T-cell (primary cell): ENCODE measurements at places on chromosomes 11 and 22.

DNA sequence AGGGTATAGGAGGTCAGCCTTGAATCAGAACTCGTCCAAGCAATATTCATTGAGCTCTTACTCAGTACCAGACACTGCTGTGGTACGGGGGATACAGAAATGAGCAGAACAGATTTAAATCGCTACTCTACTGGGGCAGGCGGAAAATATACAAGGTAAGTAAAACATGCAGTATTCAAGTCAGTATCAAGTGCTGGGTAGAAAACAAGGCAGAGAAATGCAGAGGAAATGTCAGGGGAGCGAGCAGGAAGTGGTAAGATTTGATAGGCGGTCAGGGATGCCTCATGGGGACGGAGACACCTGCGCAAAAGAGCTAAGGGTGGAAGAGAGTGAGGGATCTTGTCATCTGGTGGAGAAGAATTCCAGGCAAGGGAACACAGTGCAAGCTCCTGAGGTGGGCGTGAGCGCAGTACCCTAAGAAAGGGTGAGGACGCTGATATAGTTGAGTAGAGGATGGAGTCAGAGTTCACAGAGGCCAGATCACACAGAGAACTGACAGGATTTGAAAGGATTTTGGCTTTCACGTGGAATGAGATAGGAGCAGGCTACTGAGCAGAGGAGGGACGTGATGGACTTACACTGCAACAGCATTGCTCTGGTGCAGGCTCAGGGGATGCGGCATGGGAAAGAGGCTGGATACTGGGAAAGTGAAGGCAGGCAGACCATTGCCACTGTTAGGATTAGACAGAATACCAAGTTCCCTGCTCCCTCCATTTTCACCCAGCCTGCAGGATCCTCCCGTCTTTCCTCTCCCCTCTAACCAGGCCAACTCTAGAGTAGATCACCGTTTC lies 35.8 kb downstream of the SC5D start:
- peak; percentile 24 for DNase-seq

DNA sequence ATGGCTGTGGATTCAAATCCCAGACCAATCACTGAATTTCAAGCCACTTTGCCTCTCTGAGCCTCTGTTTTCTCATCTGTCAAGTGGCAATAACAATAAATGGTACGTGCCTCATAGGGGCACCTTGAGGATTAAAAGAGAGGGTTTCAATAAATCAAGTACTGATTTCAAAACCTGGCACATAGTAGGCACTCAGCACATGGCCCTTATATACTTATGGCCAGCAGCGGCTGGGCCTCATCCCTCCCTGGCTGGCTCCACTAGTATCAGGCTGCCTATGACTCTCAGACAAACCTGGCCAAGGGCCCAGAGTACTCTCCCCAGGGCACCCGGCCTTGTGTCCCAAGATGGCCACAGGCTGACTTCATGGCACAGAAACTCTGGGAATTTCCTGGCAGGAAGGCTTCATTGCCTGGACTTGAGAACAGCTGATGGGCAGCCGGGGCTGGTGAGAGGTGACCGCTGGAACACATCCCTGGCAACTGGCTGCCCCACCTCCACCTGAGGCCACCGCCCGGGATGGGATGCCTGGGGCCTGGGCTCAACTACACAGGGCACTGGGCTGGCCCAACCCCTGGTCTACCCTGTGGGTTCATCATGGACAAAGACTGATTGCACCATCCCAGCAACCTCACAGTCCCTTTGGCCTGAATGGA lies 3.4 kb downstream of the FADS3 start:
- DNase-seq = no peak

DNA sequence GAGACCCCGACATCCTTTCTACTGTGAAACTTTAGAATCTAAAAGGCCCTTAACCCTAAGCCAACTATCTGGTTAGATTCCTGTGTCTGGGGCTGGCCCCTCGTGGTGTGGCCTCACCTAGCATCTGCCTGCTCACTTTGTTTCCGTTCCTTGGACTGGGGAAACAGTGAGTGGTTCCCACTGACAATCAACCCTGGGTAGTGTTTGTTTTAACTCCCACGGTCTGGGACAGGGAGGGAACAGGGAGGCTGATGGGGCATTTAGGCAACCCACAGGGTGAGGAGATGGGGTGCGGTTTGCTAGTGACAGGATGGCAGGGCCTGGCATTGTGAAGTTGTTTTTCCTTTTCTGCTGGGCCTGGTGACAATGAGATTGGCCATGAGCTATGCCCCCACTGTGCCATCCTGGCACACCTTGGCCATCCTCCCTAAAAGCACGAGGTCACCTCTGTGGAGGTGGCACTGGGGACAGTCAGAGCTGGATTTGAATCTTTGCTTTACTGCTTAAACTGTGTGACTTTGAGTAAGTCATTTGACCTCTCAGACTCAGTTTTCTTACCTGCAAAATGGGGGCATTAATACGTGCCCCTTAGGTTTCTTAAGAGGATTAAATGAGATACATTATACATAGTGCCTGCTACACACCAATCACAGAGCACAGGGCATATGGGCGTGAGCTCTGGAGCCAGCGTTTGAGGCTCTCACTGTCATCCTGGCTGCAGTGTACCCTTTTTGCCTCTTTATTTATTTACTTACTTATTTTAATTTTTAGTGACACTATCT lies 31.4 kb downstream of the CHRDL2 start:
- no peak for DNase-seq

GRCh38 chr22:48842976-48843375 lies 984.7 kb downstream of the BRD1 start:
- DNase-seq = no peak

- no peak for DNase-seq
These were observed 38.1 kb upstream of the LDLRAD3 start for GRCh38 chr11:35905646-35906276.

- DNase-seq = no peak
These were observed 98.0 kb upstream of the THY1 start for GRCh38 chr11:119520966-119521365.

- DNase-seq = no peak
These were observed 37.1 kb downstream of the SVIP start for GRCh38 chr11:22792497-22792896.

DNA sequence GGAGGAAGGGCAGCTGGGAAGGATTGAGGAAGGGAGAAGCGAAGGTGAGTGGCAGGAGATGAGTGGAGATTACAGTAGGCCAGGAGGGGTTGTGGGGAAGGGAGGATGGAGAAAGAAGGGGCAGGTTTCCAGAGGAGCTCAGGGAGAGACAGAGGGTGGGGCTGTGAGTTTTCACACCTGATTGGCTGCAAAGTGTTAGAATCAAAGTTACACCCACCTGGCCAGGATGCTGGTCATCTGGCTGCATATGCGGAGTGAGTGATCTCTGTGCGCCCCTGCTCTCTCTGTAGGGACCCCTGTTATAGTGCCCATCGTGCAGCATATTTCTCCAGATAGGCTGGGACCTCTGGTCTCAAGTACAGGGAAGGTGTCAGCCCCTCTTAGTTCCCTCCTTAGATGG lies 18.3 kb downstream of the AMPD3 start:
- no peak for DNase-seq

DNA sequence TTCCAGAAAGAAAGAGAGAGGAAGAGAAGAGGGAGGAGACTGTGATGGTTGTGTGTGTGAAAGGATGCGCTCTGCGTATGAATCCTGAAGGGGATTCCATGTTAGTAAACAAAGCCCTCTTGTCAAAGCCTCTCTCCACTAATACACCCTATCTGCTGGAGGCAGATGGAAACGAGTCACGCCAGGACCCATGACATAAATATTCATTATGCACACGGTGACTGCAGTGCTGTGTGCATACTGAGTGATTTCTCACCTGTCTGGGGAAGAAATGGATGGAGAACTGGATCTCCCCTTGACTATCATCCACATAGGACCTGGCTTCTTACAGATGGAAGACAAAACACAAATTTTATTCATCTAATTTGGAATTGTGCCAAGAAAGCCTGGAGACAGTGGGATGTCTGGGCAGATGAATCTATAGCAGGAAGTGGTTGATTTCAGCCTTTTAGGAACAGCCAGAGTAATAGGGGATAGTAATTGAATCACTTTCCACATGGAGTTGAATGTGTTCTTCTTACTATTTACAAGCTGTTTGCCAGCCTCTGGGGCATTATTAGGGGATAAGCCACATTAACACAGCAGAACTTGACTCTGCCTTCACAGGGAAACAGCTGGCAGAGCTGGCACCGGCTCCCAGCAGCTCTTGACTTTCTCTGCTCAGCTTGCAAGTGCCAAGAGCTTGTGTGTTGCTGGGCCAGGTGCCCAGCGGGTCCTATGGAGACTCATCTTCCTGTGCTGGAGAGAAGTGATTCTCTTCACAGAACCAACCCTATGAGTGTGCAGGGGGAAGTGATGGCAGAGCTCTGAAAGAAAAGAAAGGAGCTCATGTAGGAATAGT lies 9.0 kb downstream of the MTNR1B start:
- no peak for DNase-seq

GRCh38 chr11:130834886-130835285 lies 81.4 kb downstream of the SNX19 start:
- DNase-seq = no peak
